ENCODE measurements at places on chromosomes 4 and X.
A peak's percentile ranks its signal among the peaks of the same experiment; 100 is the strongest.

GRCh38 chrX:1389993-1390285, 2.0 kb downstream of the SLC25A6 start:
- no peak for DNase-seq

GRCh38 chrX:13808865-13809264, 8.0 kb downstream of the GPM6B start:
- no peak for DNase-seq

GRCh38 chr4:176358083-176358469, 38.3 kb downstream of the SPCS3 start:
- no peak for DNase-seq

GRCh38 chrX:69150281-69150960, 14.8 kb downstream of the PJA1 start:
- DNase-seq = no peak

DNA sequence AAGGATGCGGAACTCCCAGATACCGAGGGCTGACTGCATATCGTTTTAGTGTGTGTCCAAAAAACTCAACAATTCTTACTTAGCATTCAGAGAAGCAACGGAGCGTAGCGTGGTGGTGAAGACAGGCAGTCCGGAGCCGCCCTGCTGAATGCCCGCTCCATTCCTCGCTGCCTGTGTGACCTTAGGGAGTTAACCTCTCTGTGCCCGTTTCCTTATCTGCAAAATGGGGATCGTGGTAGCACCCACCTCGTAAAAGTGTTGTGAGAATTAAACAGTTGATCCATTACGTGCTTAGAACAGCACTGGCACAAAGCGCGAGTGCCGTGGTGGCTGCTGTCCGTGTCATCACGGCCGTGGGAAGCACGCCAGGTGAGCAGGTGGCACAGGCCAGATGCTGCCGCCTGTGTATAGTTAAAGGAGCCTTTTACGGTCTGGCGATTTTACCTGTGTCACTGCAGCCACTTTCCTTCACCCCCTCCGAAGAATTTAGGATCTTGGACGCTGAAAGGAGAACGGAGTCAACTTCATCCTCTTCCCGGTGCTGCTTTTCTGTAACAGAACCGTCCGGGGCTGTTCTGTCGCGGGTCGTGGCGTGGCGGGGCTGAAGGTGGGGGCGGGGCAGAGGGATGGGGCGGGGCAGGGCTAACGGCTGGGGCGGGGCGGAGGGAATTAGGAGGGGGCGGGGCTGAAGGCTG, 885 bp downstream of the CCDC110 start:
- DNase-seq = peak; percentile 65

GRCh38 chrX:136061286-136061685, 76.1 kb downstream of the SLC9A6 start:
- no peak for DNase-seq

DNA sequence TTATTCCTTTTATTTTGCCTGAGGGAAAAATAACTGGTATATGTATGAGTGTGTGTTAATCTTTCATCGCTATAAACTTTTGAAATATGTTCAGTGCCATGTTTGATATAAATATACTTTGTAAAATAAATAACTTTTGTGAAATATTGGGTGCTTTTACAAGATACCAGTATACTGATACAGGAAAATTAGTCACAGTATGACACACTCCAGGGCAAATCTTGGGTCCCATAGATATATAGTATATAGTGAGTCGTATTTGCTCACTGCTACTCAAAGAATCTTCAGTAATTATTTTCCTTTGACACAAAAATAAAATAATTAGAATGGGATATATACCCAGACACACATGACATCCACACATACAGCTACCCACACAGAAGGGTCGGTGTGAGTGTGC, 472.3 kb downstream of the GRID2 start:
- DNase-seq = no peak

Measured in GM06990 (cell line).